Nephron progenitor cell (in vitro differentiated cells): ENCODE measurements at places on chromosomes 3 and 15.

DNA sequence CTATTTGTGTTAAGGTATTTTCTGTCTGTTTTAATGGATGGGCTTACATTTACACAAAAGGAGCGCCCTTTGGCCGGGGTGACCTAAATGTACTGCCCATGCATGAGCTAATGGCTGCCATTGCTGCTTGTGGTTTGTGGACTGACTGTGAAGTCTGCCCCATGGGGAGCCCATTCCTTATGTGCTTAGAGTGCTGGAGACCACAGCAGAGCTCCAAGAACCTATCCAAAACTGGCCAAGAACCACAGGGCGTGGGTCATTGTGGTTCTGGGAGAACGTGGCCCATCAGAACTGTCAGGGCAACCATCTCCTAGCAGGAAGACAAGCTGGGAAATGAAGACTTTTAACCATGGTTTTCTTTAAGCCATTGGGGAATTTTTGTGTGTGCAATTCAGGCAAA, 105.3 kb downstream of the CHDH start:
- no peaks in the 10 kb centered on the region for H3K36me3 ChIP-seq
- no peak for DNase-seq
- H3K27me3 ChIP-seq = peaks cover 10% of the 10 kb centered on the region
- H3K27ac ChIP-seq = no peak overlapping the region
- H3K4me3 ChIP-seq = no peak overlapping the region

DNA sequence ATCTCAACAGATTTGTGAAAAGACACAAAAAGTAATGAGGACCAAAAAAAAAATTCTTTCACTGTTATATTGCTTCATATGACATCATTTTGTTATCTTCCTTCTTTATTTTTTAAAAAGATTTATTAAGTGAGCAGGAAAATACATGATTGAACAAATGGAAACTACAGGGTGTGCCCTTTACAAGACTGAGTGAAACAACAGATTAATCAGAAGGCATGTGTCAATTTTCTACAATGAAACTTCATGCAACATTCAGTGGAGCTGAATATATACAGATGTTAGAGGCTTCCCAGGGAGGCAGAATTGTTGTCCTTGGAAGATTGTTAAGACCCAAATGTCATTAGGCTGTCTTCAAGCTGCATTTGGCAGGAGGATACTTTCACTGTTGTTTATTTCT, 28.4 kb upstream of the SLC2A2 start:
- H3K27ac ChIP-seq = no peak overlapping the region
- H3K27me3 ChIP-seq = no peaks in the 10 kb centered on the region
- H3K36me3 ChIP-seq = no peaks in the 10 kb centered on the region
- no peak for DNase-seq
- H3K4me1 ChIP-seq = no peaks in the 10 kb centered on the region

GRCh38 chr3:122689587-122689986, 8.9 kb downstream of the PARP14 start:
- no peaks in the 10 kb centered on the region for H3K36me3 ChIP-seq
- peaks cover 13% of the 10 kb centered on the region for H3K27me3 ChIP-seq
- no peaks in the 10 kb centered on the region for H3K4me1 ChIP-seq
- H3K27ac ChIP-seq = no peak overlapping the region

GRCh38 chr3:138945709-138946662, 951 bp downstream of the FOXL2 start:
- peak; percentile 42 for DNase-seq
- peaks cover 100% of the 10 kb centered on the region for H3K27me3 ChIP-seq
- H3K27ac ChIP-seq = no peak overlapping the region
- H3K4me1 ChIP-seq = peaks cover 42% of the 10 kb centered on the region

DNA sequence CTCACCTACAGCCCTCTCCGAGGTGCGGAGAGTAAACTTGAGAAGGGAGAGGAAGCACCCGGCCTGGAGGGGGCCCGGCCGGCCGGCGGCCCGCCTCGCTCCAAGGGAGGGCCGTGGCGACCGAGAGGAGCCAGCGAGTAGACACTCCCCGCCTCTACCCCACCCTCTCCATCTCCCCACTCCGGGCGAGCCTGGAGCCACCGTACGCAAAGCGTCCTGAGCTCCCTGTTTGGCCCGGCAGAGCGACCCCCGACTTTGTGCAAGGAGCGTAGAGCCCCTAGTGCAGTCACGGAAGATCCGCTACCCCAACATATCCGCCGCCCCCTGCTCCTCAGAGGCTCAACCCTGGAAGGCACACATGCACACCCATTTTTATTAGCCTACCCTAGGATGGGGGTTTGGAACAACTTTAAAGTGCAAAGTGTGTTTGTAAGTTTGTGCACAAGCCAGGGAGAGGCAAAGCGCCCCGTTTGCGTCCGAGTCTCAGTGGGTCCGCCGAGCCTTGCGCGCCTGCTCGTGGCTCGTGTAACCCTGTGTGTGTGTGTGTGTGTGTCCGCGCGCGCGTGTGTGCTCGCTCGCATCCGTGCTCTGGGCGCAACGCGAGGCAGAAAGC, 508 bp upstream of the SMAD6 start:
- peaks cover 48% of the 10 kb centered on the region for H3K4me1 ChIP-seq
- peak overlapping the region; percentile 96 for H3K27ac ChIP-seq
- peak overlapping the region; percentile 95 for H3K4me3 ChIP-seq
- DNase-seq = no peak

DNA sequence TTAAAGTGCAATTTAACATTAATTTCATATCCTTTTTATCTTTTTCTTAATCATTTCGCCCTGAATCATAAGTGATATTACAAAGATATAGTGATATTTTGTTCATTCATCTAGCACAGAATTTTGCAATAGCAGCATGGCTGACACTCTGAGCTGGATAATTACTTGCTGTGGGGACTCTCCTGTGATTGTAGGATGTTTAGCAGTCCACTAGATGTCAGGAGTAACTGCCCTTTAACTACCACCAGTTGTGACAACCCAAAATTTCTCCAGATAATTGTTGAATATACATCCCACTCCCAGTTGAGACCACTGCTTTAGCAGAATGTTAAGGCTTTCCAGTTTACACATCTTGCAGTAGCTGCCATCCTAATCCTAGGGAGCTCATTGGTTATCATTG, 196.8 kb upstream of the MBNL1 start:
- H3K4me1 ChIP-seq = no peaks in the 10 kb centered on the region
- H3K4me3 ChIP-seq = no peak overlapping the region
- no peaks in the 10 kb centered on the region for H3K27me3 ChIP-seq
- H3K27ac ChIP-seq = no peak overlapping the region

GRCh38 chr3:27679691-27680090, 42.4 kb downstream of the EOMES start:
- DNase-seq = no peak
- no peaks in the 10 kb centered on the region for H3K27me3 ChIP-seq
- no peak overlapping the region for H3K4me3 ChIP-seq
- H3K36me3 ChIP-seq = no peaks in the 10 kb centered on the region
- no peak overlapping the region for H3K27ac ChIP-seq

DNA sequence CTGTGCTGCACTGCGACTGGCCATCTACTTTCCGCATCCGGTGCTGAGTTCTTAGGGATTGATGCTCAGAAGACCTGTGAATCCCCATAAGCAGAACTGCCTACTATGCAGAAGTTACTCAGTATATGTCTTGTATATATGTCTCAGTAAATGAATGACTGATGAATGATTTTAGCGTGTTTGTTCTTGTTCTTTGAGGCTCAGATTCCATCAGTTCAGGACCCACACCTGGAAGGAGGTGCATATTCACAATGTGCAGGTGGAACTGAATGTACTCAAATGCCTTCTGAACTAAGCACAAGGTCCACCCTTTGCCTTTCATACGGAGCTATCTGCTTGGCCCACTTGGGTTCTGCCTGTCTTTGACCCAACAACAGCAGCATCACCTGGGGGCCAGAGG, 19.8 kb downstream of the TNFAIP8L3 start:
- DNase-seq = no peak
- H3K36me3 ChIP-seq = no peaks in the 10 kb centered on the region
- H3K27ac ChIP-seq = no peak overlapping the region
- peaks cover 20% of the 10 kb centered on the region for H3K27me3 ChIP-seq
- no peaks in the 10 kb centered on the region for H3K4me1 ChIP-seq

- DNase-seq = no peak
- H3K27me3 ChIP-seq = no peaks in the 10 kb centered on the region
- H3K36me3 ChIP-seq = peaks cover 43% of the 10 kb centered on the region
- no peak overlapping the region for H3K27ac ChIP-seq
- no peaks in the 10 kb centered on the region for H3K4me1 ChIP-seq
- H3K4me3 ChIP-seq = no peak overlapping the region
Observed at GRCh38 chr3:155766206-155766605, 21.3 kb upstream of the PLCH1 start.

- peaks cover 10% of the 10 kb centered on the region for H3K27me3 ChIP-seq
- no peaks in the 10 kb centered on the region for H3K36me3 ChIP-seq
- peak overlapping the region; percentile 26 for H3K27ac ChIP-seq
- no peak overlapping the region for H3K4me3 ChIP-seq
Observed at GRCh38 chr15:98126326-98127085, 166.0 kb downstream of the ARRDC4 start.

DNA sequence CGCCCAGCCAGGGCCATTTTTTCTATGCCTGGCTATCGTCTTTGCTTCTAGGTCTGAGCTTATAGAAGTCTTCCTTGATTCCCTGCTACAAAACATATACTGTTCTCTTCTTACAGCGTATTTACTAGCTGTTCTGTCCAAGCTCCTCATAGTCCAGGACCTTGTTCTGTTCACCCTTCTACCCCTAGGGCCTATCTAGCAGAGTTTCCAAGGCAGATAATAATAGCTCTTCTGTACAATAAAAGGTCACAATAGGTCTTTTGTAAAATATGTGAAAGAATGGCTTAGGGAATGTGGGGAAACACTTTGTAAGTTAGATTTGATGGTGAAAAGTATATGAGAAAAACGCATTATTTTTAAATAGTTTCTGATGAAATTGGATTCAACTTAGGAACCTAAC, 158.2 kb downstream of the P3H2 start:
- peaks cover 19% of the 10 kb centered on the region for H3K4me1 ChIP-seq
- H3K27me3 ChIP-seq = no peaks in the 10 kb centered on the region
- H3K4me3 ChIP-seq = no peak overlapping the region
- H3K27ac ChIP-seq = no peak overlapping the region

DNA sequence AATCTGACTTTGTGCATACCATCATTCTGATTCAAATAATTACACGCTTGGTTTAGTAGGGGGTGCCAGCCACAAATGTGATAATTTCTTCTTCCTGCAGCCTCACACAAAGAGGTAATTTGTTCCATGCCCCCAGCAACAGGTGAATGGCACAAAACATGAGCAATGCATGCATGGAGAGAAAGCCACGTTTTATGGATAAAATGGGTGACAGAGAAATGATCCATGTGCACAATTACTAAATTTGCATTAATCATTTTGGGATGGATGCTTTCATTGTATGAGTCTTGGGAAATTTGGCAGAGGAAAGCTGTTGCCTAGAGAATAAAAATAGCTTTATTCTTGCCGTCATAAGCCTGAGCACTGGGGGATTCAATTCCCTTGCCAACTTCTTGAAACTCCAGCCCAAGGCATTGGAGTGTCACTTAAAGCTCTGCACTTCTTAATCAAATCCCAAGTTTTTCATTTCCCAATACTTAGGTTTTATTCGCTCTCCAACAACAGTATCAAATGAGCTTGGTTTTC, 411.6 kb downstream of the GBE1 start:
- no peak overlapping the region for H3K4me3 ChIP-seq
- H3K4me1 ChIP-seq = peaks cover under 1% of the 10 kb centered on the region
- no peak for DNase-seq

DNA sequence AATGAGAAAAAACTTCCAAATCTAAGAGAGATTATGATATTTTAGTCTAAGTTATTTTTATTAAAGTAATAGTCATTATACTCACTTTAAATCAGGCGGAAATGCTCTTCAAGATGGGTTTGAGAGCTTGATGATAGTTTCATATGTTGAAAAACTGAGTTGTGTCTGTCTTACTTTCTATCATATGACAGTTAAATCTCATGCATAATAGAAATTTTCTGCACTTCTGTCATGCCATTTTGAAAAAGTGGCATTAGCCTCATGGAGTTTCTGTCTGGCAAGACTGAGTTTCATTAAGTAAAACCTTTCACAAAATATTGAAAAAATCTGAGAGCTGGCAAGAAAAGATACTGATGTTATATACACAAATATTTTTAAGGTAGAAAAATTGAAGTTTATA, 511.8 kb downstream of the EPHA3 start:
- DNase-seq = no peak
- H3K4me3 ChIP-seq = no peak overlapping the region
- no peaks in the 10 kb centered on the region for H3K36me3 ChIP-seq
- H3K4me1 ChIP-seq = peaks cover 17% of the 10 kb centered on the region

DNA sequence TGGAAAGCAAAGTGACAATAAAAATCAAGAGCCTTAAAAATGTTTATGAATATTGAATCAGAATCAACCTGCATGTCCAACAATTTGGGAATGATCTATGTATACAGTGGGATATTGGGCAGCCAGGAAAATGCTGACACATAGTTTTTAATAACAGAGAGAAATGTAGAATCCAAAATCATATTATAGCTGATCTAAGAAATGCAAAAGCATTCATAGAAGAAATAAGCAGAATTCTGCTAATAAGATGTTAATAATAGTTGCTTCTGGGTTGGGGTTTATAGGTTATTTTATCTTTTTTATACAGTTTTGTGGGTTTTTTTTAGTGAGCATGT, 15.1 kb downstream of the KIF9 start:
- H3K4me1 ChIP-seq = no peaks in the 10 kb centered on the region
- no peak for DNase-seq
- no peak overlapping the region for H3K27ac ChIP-seq

DNA sequence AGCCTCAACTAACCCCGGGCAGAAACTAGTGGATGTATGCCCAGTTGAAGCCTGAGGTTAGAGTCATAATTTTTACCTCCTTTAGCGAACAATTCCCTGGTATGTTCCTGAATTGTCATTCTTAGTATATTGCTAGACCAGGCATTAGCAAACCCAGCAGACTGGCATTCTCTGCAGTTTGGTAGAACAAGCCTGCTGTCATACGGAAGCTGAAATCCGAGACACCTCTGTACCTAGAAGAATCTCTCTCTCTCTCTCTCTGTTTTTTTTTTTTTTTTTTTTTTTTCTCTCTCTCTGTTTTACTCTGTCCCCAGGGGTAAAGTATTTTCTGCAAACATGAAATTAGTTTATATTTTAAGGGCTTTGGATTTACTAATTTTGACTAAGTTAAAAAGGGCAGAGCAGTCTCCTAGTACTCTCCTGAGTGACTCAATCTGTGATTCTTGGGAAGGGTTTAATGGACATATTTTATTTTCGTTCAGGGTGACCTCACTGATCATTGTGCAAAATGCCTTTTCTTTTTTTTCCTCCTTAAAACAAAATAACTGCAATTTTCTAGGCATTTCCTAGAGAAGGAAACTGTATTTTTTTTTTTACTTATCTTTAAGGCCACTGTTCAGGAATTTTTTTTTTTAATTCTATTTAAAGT, 133.6 kb upstream of the ICE2 start:
- no peak overlapping the region for H3K27ac ChIP-seq
- H3K27me3 ChIP-seq = peaks cover 11% of the 10 kb centered on the region

DNA sequence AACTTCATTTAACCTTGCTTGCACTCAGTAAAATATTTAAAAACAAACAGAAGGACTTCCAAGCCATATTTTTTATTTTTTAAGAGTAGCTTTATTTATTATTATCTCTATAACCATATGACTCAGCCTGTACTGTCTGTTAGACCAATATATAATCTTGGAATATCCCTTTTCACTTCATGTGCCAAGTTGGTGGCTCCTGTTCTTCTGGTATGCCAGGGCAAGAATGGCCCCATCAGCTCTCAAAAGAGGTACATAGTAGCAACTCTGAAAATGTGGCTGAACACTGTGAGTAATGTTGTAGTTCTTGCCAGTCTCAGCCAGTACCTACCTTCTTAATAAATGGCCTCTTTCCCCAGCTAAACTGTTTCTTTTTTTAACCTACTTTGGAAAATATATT, 257.0 kb upstream of the UBE2E1 start:
- peak overlapping the region; percentile 19 for H3K27ac ChIP-seq
- no peaks in the 10 kb centered on the region for H3K36me3 ChIP-seq
- no peak for DNase-seq
- H3K4me3 ChIP-seq = no peak overlapping the region
- no peaks in the 10 kb centered on the region for H3K4me1 ChIP-seq
- H3K27me3 ChIP-seq = no peaks in the 10 kb centered on the region

- H3K4me1 ChIP-seq = peaks cover 31% of the 10 kb centered on the region
- peak overlapping the region; percentile 35 for H3K4me3 ChIP-seq
- DNase-seq = no peak
Observed at GRCh38 chr3:195451373-195452015, 8.7 kb upstream of the ACAP2 start.
